ENCODE measurements at places on chromosomes 2 and 18. TPM values are rescaled to one million over a fixed set of nuclear protein-coding genes. Genes with fewer than 3 reads are reported as not detected.

The GDF7 gene
- 45.6 TPM for total RNA-seq

GRCh38 chr2:57453945-57454344, 592.7 kb upstream of the VRK2 start:
- no peaks in the 10 kb centered on the region for H3K27me3 ChIP-seq
- no peak overlapping the region for H3K27ac ChIP-seq
- H3K4me1 ChIP-seq, result no peaks in the 10 kb centered on the region

DNA sequence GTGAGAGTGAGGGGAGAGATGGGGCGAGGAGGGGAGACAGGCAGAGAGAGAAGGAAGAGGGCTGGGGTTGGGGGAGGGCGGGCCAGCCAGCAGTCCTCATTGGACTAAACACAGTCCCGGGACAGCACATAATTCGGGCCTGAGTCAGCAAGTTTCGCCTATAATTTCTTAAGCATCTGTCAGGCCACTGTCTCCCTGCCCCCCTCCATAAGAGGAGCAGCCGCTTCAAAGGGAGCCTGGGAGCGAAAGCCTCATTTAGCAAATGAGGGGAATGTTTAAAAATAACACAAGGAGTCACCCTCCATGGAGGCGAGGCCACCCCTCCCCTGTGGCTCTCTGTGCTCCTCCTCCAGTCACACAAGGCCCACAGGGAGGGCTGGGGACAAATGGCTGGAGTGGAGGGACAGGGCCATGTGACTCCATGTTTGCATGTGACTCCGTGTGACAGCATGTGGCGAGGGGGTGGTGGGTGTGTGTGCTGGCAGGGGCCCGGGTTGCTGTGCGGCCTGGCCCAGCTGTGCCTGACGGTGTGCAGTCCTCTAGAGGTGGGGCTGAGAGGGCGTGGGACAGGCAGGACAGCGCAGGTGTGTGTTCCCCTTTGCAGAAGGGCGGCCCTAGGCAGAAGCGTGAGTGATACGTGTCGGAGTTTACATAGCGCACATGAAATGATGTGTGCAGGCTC, 162.4 kb downstream of the CELF4 start:
- no peak for DNase-seq
- H3K4me3 ChIP-seq, result no peak overlapping the region
- no peaks in the 10 kb centered on the region for H3K36me3 ChIP-seq

DNA sequence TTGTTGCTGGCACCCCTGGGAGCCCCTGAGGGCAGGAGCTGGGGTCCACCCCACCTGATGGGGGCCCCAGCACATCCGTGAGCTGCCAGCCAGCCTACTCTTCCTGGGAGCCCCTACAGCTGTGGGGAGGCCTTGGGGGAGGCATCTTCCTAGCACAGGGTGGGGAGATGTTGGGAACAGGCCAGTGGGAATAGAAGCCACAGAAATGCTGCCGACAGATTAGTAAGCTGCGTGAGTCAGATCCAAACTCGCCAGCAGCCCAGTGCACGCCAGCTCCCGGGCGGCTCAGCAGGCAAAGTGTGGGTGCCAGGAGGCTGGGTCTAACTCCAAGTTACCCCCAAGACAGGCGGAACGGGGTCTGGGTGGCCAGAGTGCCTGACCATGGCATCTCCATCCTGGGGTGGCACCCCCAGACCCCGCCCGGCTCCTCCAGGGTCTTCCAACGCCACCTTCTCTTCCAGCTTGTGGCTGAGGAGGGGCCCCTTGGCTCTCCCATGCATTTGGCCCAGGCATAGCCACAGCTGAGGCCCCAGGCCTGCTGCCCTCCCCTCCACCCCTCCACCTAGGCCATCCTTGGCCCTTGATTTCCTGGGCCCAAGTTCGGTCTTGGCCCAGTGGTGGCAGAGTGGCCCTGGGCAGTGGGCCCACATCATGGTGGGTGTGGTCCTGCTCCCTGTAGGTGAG, 15.3 kb downstream of the CROCC2 start:
- peak; percentile 50 for DNase-seq
- H3K4me3 ChIP-seq, result no peak overlapping the region
- no peak overlapping the region for H3K27ac ChIP-seq
- H3K27me3 ChIP-seq, result no peaks in the 10 kb centered on the region
- no peaks in the 10 kb centered on the region for H3K36me3 ChIP-seq
- H3K4me1 ChIP-seq, result no peaks in the 10 kb centered on the region
